ENCODE measurements at places on chromosomes 7 and 10.

DNA sequence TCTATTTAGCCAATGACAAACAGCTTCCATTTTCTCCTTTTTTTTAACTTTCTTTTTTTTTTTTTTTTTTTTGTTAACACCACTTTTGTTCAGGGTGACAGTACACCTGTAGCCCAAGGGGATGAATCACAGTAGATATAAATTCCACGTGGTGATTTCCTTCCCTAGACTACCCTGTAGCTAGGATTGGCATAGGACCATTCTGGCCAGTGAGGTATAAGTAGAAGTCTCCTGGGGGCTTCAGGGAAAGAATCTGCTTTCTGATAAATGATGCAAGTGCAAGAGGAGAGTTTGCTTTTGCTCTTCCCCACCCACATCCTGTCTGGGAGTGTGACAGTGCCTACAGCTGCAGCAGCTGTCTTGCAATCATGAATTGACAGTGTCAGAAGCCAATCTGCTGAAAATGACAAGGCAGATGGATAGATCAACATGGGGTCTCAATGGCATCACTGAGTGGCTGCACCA, 63.2 kb upstream of the TOMM7 start:
- no peaks in the 10 kb centered on the region for H3K36me3 ChIP-seq
- H3K27me3 ChIP-seq = no peaks in the 10 kb centered on the region
- no peak overlapping the region for H3K4me3 ChIP-seq

GRCh38 chr7:135169964-135170273, 588 bp downstream of the CYREN start:
- peak overlapping the region; percentile 97 for H3K27ac ChIP-seq
- peak overlapping the region; percentile 82 for H3K4me3 ChIP-seq
- peaks cover 26% of the 10 kb centered on the region for H3K36me3 ChIP-seq
- H3K27me3 ChIP-seq = no peaks in the 10 kb centered on the region
- DNase-seq = no peak

- no peaks in the 10 kb centered on the region for H3K27me3 ChIP-seq
- no peak for DNase-seq
- H3K27ac ChIP-seq = no peak overlapping the region
- H3K36me3 ChIP-seq = no peaks in the 10 kb centered on the region
- H3K4me1 ChIP-seq = no peaks in the 10 kb centered on the region
These were observed 142.6 kb upstream of the LRRN3 start for GRCh38 chr7:110948280-110948679.

GRCh38 chr7:16914771-16915170, 33.0 kb upstream of the AGR3 start:
- H3K4me1 ChIP-seq = no peaks in the 10 kb centered on the region
- no peaks in the 10 kb centered on the region for H3K27me3 ChIP-seq

DNA sequence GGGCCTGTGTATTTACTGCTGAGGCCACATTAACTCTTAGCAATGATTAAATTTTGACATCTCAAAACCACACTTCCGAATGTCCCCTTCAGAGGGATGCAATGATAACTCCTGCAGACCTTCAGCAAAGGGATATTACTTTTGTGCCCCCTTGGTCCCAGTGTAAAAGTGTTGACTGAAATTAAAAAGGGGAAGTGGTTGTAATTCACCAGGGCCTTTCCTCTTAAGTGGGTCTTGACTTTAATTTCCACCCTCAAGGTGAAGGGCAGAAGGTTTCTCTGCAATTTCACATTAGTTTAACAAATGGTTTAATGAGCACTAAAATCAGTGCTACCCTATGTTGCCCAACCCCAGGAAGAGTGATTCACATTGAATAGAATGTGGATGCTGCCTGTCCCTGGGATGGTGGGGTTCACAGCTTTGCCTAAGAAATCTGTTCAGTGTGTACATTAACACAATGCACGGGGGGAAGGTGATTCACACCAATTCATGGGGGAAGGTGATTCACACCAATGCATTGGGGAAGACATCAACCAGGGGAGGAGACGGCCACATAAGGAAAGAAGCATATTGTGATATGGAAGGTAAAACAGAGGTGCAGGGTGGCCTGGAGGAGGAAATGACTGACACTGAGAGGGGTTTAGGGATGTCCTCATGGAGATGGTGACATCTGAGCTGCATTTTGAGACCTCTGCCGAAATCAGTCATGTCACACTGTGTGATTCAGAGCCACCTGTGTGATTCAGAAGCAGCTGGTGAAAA, 19.4 kb upstream of the TNS3 start:
- no peak overlapping the region for H3K4me3 ChIP-seq
- H3K27me3 ChIP-seq = no peaks in the 10 kb centered on the region
- no peaks in the 10 kb centered on the region for H3K36me3 ChIP-seq
- no peak overlapping the region for H3K27ac ChIP-seq

GRCh38 chr10:31808258-31809218, 120.1 kb downstream of the ARHGAP12 start:
- peak overlapping the region; percentile 50 for H3K27ac ChIP-seq
- H3K4me1 ChIP-seq = peaks cover 32% of the 10 kb centered on the region
- no peaks in the 10 kb centered on the region for H3K27me3 ChIP-seq
- H3K4me3 ChIP-seq = peak overlapping the region; percentile 35

DNA sequence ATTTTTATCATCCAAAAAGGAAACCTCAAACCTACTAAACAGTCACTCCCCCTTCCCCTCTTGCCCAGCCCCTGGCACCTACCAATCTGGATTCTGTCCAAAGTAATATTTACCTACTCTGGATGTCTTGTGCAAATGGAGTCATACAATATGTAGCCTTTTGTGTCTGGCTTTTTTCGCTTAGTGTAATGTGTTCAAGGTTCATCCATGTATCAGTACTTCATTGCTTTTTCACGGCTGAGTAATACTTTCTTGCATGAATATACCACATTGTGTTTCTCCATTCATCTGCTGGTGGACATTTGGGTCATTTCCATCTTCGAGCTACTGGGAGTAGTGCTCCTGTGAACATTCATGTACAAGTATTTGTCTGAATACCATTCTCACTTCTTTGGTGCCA, 113.6 kb downstream of the EEPD1 start:
- no peak overlapping the region for H3K27ac ChIP-seq
- H3K36me3 ChIP-seq = no peaks in the 10 kb centered on the region
- peaks cover 64% of the 10 kb centered on the region for H3K4me1 ChIP-seq
- H3K27me3 ChIP-seq = no peaks in the 10 kb centered on the region
- no peak overlapping the region for H3K4me3 ChIP-seq

GRCh38 chr7:129764247-129765084, 152.9 kb downstream of the NRF1 start:
- no peaks in the 10 kb centered on the region for H3K4me1 ChIP-seq
- no peaks in the 10 kb centered on the region for H3K27me3 ChIP-seq
- peak; percentile 27 for DNase-seq
- H3K27ac ChIP-seq = no peak overlapping the region
- H3K4me3 ChIP-seq = no peak overlapping the region

- no peak overlapping the region for H3K4me3 ChIP-seq
- peaks cover 13% of the 10 kb centered on the region for H3K4me1 ChIP-seq
- H3K27ac ChIP-seq = no peak overlapping the region
- peaks cover 10% of the 10 kb centered on the region for H3K27me3 ChIP-seq
- H3K36me3 ChIP-seq = no peaks in the 10 kb centered on the region
- no peak for DNase-seq
These were observed 2.5 kb upstream of the CLDN4 start for GRCh38 chr7:73828107-73828803.

GRCh38 chr7:151080522-151081169, at the start of gene FASTK:
FASTK (minus strand) TSS chr7:151080809; CDS start chr7:151080766, 43 bp downstream.
- peaks cover 60% of the 10 kb centered on the region for H3K4me1 ChIP-seq
- peak within 1 kb of the TSS; percentile 96 for H3K27ac ChIP-seq

DNA sequence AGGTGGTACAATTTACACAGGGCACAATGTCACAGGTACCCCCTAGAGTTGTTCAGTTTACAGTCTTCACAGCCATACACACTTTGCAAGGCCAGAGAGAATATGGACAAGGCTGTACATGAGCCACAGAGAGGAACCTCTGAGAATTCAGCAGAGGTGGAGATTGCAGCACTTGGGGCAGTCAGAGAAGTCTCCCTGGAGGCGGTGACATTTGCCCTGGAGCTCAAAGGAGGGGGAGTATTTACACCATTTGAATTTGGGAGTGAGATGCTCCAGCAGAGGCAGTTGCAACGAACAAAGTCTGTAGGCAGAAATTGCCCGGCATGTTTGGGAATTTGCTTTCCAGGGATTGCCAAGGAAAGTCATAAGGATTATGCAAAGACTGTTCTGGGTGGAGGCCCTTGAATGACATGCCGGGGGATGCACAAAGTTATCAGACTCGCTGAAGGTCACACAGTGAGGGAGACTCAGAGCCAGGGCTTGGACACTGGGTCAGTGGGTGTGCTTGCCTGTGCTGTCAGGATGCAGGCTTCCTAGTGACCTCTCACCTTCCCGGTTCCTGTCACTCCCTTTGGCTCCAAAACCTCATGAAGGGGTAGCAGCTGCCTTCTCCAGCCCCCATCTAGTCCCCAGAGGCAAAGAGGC, 160.7 kb upstream of the PCBD1 start:
- H3K27me3 ChIP-seq = no peaks in the 10 kb centered on the region
- no peaks in the 10 kb centered on the region for H3K36me3 ChIP-seq
- no peak overlapping the region for H3K27ac ChIP-seq
- DNase-seq = no peak

DNA sequence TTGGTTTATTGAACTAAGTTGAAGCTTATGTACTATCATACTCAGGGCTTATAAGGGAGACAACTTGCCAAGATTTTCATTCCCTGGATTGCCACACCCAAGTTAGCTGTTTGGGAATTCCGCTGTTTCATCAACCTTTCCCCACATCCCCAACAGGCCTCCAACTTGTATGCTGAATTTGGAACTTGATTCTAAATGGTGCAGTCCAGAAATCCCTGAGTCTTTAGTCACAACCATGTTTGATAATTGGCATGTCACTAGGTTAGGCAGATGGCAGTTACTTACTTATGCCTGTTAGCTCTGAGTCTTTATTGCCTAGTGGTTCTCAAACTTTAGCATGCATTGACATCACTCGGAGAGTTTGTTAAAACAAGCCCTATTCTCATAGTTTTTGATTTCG, 135.4 kb upstream of the PRPS1L1 start:
- H3K4me1 ChIP-seq = no peaks in the 10 kb centered on the region
- H3K27ac ChIP-seq = no peak overlapping the region
- H3K4me3 ChIP-seq = no peak overlapping the region
- no peak for DNase-seq
- H3K27me3 ChIP-seq = no peaks in the 10 kb centered on the region

DNA sequence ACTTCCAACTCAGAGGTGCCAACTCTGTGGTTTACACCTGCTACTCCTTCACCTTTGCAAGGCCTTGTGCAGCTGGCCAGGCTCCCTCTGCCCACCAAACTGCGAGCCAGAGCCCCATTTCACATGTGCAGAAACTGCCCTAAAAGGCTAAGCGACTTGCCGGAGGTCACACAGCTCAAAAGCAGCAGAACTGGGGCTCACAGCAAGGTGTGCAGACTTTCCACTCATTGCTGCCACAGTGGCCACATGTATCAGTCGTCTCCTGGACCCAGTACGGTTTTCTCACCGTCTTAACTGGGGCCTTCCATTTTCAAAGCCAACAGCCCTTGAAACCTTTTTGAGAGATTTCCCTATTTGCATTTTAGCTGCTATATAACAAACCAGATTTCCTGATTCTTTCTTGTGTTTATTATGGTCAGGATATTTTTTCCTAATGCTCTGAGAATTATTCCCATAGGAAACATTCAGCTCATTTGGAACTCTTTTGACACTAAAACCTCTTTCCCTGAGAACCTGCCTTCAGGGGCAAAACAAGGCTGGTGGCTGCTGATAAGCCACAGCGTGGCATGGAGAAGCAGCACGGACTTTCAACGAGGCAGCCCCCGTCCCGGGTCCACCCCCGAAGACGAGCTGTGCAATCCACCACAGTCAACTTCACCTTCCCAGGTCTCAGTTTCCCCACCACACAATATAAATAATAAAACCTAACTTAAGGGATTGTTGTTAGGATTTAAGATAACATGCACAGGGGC, 29.9 kb downstream of the SORBS1 start:
- peaks cover 100% of the 10 kb centered on the region for H3K4me1 ChIP-seq
- no peak overlapping the region for H3K4me3 ChIP-seq
- peak overlapping the region; percentile 96 for H3K27ac ChIP-seq
- H3K27me3 ChIP-seq = no peaks in the 10 kb centered on the region
- no peaks in the 10 kb centered on the region for H3K36me3 ChIP-seq
- no peak for DNase-seq

GRCh38 chr10:15705298-15705697, 14.4 kb downstream of the ITGA8 start:
- no peak overlapping the region for H3K4me3 ChIP-seq
- no peak for DNase-seq
- H3K36me3 ChIP-seq = no peaks in the 10 kb centered on the region

DNA sequence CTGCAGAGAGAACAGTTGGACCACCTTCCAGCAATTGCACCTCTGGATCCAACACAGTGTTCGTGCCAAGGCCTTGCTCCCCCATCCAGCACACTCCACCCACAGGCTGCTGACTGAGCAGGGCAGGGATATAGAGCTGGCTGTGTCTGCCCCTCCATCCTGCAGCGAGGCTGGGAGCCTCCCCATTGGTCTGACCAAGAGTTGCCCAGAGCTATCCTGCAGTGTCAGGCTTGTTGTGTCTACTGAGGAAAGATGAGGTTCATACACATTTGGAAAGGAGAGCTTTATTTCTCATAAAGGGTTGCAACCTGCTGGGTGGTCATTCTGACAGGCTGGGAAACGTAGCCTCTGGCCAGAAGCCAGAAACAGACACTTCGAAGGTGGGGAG, 27.1 kb downstream of the PRF1 start:
- DNase-seq = peak; percentile 61
- H3K4me3 ChIP-seq = no peak overlapping the region
- H3K36me3 ChIP-seq = peaks cover 11% of the 10 kb centered on the region
- no peaks in the 10 kb centered on the region for H3K27me3 ChIP-seq

- no peak overlapping the region for H3K27ac ChIP-seq
- H3K4me1 ChIP-seq = no peaks in the 10 kb centered on the region
- DNase-seq = no peak
- H3K4me3 ChIP-seq = no peak overlapping the region
These were observed 24.6 kb downstream of the ABRAXAS2 start for GRCh38 chr10:124826262-124826661.

- no peak overlapping the region for H3K27ac ChIP-seq
- DNase-seq = no peak
- H3K27me3 ChIP-seq = no peaks in the 10 kb centered on the region
- H3K4me3 ChIP-seq = no peak overlapping the region
These were observed 124.5 kb downstream of the MYOF start for GRCh38 chr10:93357680-93358079.

DNA sequence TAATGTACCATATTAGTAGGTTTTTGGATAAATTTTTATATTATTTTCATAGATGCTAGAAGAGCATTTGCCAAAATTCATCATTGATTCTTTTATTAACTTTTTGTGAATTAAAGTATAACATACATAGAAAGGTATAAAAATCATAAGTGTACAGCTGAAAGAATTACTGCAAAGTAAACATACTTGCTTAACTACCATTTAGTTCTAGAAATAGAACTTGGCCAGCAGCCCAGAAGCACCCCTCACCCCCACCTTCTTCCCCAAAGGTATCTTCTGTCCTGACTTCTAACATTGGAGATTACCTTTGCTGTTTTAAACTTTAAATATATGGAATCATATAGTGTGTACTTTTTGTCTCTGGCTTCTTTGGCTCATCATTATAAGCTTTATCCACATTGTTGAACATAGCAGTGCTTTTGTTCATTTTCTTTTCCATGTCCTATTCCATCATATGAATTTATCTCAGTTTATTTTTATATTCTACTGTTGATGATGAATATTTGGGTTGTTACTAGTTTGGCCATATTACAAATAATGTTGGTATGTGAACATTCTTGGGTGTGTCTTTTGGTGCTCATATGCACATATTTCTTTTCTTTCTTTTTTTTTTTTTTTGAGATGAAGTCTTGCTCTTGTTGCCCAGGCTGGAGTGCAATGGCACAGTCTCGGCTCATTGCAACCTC, 142.8 kb downstream of the ADK start:
- no peaks in the 10 kb centered on the region for H3K27me3 ChIP-seq
- peaks cover 33% of the 10 kb centered on the region for H3K4me1 ChIP-seq
- H3K27ac ChIP-seq = peak overlapping the region; percentile 59
- H3K36me3 ChIP-seq = no peaks in the 10 kb centered on the region
- DNase-seq = no peak
